ENCODE measurements at places on chromosomes 16 and 17. TPM values are rescaled to one million over a fixed set of nuclear protein-coding genes. Genes with fewer than 3 reads are reported as not detected.

DNA sequence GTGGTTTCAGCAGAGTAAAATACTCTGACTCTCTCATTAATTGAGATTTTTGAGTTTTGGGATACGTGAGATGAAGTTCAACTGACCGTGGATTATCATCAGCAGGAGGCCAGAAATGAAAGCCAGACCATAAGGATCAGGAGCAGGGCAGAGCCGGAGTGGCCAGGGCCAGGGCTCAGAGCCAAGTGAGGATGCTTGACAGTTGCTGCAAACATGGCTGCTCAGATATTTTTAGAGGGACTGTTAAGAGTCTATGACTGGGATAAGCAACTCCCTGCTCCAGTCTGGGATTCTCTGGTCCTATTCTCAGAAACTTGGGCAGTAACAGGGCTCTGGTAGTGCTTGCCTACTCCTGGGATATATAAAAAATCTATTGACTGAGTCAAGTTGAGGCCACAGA, 17.6 kb upstream of the CDH13 start:
- no peak for DNase-seq
- no peak overlapping the region for H3K27ac ChIP-seq
- H3K4me1 ChIP-seq: no peaks in the 10 kb centered on the region
- no peak overlapping the region for H3K4me3 ChIP-seq

The LRRC37A gene
- 0.85 TPM for total RNA-seq

- no peaks in the 10 kb centered on the region for H3K4me1 ChIP-seq
- H3K27me3 ChIP-seq: no peaks in the 10 kb centered on the region
- no peak overlapping the region for H3K4me3 ChIP-seq
- H3K36me3 ChIP-seq: no peaks in the 10 kb centered on the region
- no peak for DNase-seq
- H3K27ac ChIP-seq: no peak overlapping the region
These were observed 32.5 kb upstream of the ARHGAP44 start for GRCh38 chr17:12756786-12757185.

The NGFR gene
- 0.49 TPM for total RNA-seq

The TPSG1 gene
- 34.3 TPM for total RNA-seq

DNA sequence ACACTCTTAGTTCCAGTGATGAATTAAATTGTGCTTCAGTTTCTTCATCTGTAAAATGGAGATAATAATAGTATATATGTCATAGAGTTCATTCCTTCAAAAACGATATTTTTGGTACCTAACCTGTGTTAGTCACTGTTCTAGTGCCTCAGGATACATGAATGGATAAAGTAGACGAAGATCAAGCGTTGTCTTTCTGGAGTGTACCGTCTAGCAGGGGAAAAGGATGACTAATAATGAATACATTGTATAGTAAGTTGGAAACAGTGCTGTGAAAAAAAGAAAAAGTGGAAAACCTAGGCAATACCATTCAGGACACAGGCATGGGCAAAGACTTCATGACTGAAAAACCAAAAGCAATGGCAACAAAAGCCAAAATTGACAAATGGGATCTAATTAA, 8.6 kb downstream of the KRT10 start:
- H3K27ac ChIP-seq: no peak overlapping the region
- DNase-seq: no peak
- H3K36me3 ChIP-seq: no peaks in the 10 kb centered on the region
- peaks cover 12% of the 10 kb centered on the region for H3K27me3 ChIP-seq

The RNF40 gene
- total RNA-seq: 117 TPM

GRCh38 chr17:80260069-80260535, 550 bp upstream of the RNF213 start:
- peak overlapping the region; percentile 56 for H3K4me3 ChIP-seq
- peak overlapping the region; percentile 94 for H3K27ac ChIP-seq
- H3K4me1 ChIP-seq: peaks cover 15% of the 10 kb centered on the region
- H3K36me3 ChIP-seq: no peaks in the 10 kb centered on the region

GRCh38 chr17:78842881-78843565, 2.4 kb upstream of the USP36 start:
- H3K27me3 ChIP-seq: no peaks in the 10 kb centered on the region
- peaks cover 7% of the 10 kb centered on the region for H3K4me1 ChIP-seq
- no peaks in the 10 kb centered on the region for H3K36me3 ChIP-seq
- no peak overlapping the region for H3K4me3 ChIP-seq
- no peak overlapping the region for H3K27ac ChIP-seq

DNA sequence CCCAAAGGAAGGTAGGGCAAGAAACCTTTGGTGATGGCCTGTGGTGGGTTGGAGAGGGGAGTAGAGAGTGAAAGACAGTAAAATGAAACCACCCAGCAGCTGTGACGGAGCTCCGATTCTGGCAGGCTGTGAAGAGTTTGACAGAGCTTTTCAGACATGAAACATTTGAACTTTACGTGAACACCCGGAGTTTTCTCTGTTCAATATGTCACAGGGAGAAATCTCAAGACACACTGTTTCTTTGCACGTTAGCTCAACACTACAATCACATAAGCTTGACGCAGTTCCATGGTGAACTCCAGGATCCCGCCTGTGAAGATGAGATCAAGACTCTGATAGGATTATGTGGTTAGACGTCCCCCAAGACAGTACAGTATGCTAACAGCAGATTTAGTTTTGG, 79.6 kb upstream of the CDH11 start:
- no peak overlapping the region for H3K27ac ChIP-seq
- no peaks in the 10 kb centered on the region for H3K27me3 ChIP-seq
- no peak for DNase-seq
- H3K4me1 ChIP-seq: no peaks in the 10 kb centered on the region
- H3K36me3 ChIP-seq: no peaks in the 10 kb centered on the region

GRCh38 chr16:87570938-87571867, 31.1 kb upstream of the JPH3 start:
- H3K4me1 ChIP-seq: no peaks in the 10 kb centered on the region
- no peaks in the 10 kb centered on the region for H3K36me3 ChIP-seq
- H3K4me3 ChIP-seq: no peak overlapping the region
- peaks cover 5% of the 10 kb centered on the region for H3K27me3 ChIP-seq
- no peak overlapping the region for H3K27ac ChIP-seq
- peak; percentile 41 for DNase-seq

GRCh38 chr17:40355804-40356758, 8.5 kb downstream of the GJD3 start:
- no peaks in the 10 kb centered on the region for H3K4me1 ChIP-seq
- H3K27me3 ChIP-seq: no peaks in the 10 kb centered on the region
- H3K4me3 ChIP-seq: no peak overlapping the region
- no peak overlapping the region for H3K27ac ChIP-seq
- H3K36me3 ChIP-seq: peaks cover 6% of the 10 kb centered on the region
- no peak for DNase-seq

GRCh38 chr17:40511667-40512220, 10.3 kb upstream of the TNS4 start:
- no peaks in the 10 kb centered on the region for H3K27me3 ChIP-seq
- no peak for DNase-seq
- no peak overlapping the region for H3K27ac ChIP-seq
- no peak overlapping the region for H3K4me3 ChIP-seq
- H3K36me3 ChIP-seq: no peaks in the 10 kb centered on the region
- H3K4me1 ChIP-seq: peaks cover 4% of the 10 kb centered on the region

The DNAH3 gene
- total RNA-seq: 4.2 TPM

The TNK1 gene
- 18.0 TPM for total RNA-seq

The FOXC2 gene
- total RNA-seq: 0.22 TPM

DNA sequence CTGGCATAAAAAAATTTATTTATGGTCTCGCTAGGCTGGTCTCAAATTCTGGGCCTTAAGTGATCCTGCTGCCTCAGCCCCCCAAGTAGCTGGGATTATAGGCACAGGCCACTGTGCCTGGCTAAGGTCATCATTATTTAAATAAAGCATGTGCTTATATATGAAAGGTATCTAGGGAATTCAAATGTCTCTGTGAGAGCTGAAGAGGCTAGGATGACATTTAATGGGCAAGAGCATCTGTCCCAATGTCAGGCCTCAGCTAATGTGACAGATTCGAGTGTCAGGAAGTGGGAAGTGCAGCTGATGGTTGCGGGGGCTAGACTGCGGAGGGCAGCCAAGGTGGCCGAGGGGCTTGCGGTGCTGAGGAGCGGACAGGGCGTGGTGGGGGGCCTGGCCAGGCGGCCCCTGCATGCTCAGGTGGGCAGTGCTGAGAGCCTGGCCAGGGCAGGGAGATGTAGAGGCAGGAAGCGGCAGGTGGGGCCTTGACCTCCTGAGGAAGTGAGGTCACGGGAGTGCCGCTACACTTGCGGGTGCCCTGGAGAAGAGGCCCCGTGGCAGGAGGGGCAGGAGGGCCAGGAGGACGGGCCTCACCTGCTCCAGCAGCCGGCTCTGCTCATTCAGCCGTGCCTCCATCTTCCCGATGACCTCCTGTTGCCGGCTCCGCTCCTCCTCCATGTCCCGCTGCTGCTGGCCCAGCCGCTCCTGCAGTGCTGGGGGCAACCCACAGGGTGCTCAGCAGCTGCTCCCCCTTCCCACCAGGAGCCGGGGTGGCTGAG, 12.6 kb upstream of the MRPL38 start:
- H3K27ac ChIP-seq: no peak overlapping the region
- H3K4me1 ChIP-seq: no peaks in the 10 kb centered on the region
- no peak for DNase-seq
- no peaks in the 10 kb centered on the region for H3K27me3 ChIP-seq
- H3K4me3 ChIP-seq: no peak overlapping the region
